ENCODE measurements at places on chromosomes 16 and 17. TPM values are rescaled to one million over a fixed set of nuclear protein-coding genes. Genes with fewer than 3 reads are reported as not detected.

CCNF gene
- total RNA-seq = 4.2 TPM

MEOX1 gene
- total RNA-seq = not detected

EVPLL gene
- total RNA-seq = not detected

WDR45B gene
- 72.2 TPM for total RNA-seq

STH gene
- not detected for total RNA-seq

TMEM256 gene
- 88.0 TPM for total RNA-seq

HS3ST3A1 gene
- total RNA-seq = 4.8 TPM

FSCN2 gene
- 5.1 TPM for total RNA-seq

CETP gene
- total RNA-seq = 0.56 TPM

RAB11FIP3 gene
- total RNA-seq = 12.8 TPM

HOXB4 gene
- 0.96 TPM for total RNA-seq

CD300A gene
- under 0.01 TPM for total RNA-seq

CCL17 gene
- not detected for total RNA-seq

PROCA1 gene
- total RNA-seq = 1.1 TPM

MYH2 gene
- not detected for total RNA-seq

OR4D1 gene
- not detected for total RNA-seq

MRPL58 gene
- total RNA-seq = 27.9 TPM

LHX1 gene
- total RNA-seq = not detected

RNF43 gene
- total RNA-seq = 0.28 TPM
